A549 treated with ZK216348 at 1 μM for 4 hours (cell line): ENCODE measurements at places on chromosomes 1 and 21. TPM values are rescaled to one million over a fixed set of nuclear protein-coding genes. Genes with fewer than 3 reads are reported as not detected.

SPRR2B gene
- not detected in 5 replicates for total RNA-seq

BLZF1 gene
- total RNA-seq = 13.7 to 29.3 TPM (median 14.9 TPM) in 5 replicates

AIRE gene
- total RNA-seq = not detected in 5 replicates

LRRN2 gene
- total RNA-seq = 10.1 to 19.7 TPM (median 14.3 TPM) in 5 replicates

CHI3L1 gene
- 0.18 TPM in 1 of 5 replicates, not detected in the others for total RNA-seq

VPS72 gene
- total RNA-seq = 43.3 to 64.3 TPM (median 46.5 TPM) in 5 replicates

TCHH gene
- total RNA-seq = 0.19 to 0.36 TPM (median 0.29 TPM) in 5 replicates

PRKAA2 gene
- total RNA-seq = 1.3 to 2.8 TPM (median 2.3 TPM) in 5 replicates

ELAPOR1 gene
- 0.38 to 0.87 TPM (median 0.52 TPM) in 5 replicates for total RNA-seq

LY9 gene
- 0.09 to 0.12 TPM (median 0.12 TPM) in 3 of 5 replicates, not detected in the others for total RNA-seq

RGS13 gene
- not detected in 5 replicates for total RNA-seq

S100A2 gene
- total RNA-seq = 19.1 to 29.3 TPM (median 27.2 TPM) in 5 replicates

TEX38 gene
- not detected in 5 replicates for total RNA-seq

GPR153 gene
- 1.3 to 2.6 TPM (median 2.0 TPM) in 5 replicates for total RNA-seq

LCE3D gene
- 0.82 to 1.8 TPM (median 1.3 TPM) in 5 replicates for total RNA-seq

S100A5 gene
- 0.41 to 1.7 TPM (median 0.88 TPM) in 5 replicates for total RNA-seq

LPAR3 gene
- 0.14 to 0.41 TPM (median 0.23 TPM) in 5 replicates for total RNA-seq

CRNN gene
- not detected in 5 replicates for total RNA-seq

DFFB gene
- 2.2 to 5.0 TPM (median 4.2 TPM) in 5 replicates for total RNA-seq

ADSS2 gene
- total RNA-seq = 38.4 to 54.4 TPM (median 49.2 TPM) in 5 replicates

MIER1 gene
- 8.0 to 15.4 TPM (median 11.2 TPM) in 5 replicates for total RNA-seq

SH3D21 gene
- 1.2 to 2.8 TPM (median 2.1 TPM) in 5 replicates for total RNA-seq

CYYR1 gene
- total RNA-seq = not detected in 5 replicates

DPYD gene
- 1.2 to 2.3 TPM (median 1.6 TPM) in 5 replicates for total RNA-seq

ALG6 gene
- total RNA-seq = 3.3 to 6.9 TPM (median 6.3 TPM) in 5 replicates

FCGR1A gene
- not detected in 5 replicates for total RNA-seq

LCE2B gene
- total RNA-seq = not detected in 5 replicates
